ENCODE measurements at places on chromosomes 2 and 18.

DNA sequence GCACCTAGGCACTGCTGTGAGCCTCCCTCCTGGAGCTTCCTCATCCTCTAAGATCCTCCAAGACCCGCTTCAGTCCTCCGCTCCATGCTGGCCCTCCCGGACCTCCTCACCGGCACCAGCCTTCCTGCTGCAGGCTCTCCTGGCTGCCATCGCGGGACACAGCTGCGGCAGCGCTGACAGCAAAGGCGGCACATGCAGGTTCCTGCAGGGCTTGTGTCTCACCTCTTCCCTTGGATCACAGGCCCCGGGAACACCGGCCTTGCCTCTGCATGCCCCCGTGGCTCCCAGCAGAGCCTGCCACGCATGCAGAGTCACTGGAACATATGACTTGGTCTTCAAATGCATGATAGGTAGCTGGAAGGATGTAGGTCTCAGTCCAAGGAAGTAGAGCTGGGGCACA lies 67.2 kb downstream of the PTGR3 start:
- no peak for DNase-seq

DNA sequence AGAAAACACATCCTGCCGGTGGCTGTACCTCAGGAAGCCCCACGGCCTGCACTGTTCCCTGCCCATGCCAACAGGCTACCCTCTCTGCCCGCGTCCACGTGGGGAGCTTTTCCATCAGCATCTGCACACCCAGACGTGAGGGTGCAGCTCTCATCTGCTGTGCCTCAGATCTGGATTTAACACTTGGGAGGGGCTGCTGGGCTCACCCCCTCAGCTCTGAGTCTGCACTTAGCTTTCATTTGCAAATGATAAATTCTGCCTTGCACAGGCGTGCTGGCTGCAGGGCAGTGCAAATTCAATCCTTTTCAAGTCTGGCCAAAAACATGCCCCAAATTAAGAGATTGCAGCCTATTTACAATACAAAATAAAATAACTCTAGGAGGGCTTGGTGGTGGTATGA lies 245.7 kb downstream of the TWIST2 start:
- DNase-seq: no peak

DNA sequence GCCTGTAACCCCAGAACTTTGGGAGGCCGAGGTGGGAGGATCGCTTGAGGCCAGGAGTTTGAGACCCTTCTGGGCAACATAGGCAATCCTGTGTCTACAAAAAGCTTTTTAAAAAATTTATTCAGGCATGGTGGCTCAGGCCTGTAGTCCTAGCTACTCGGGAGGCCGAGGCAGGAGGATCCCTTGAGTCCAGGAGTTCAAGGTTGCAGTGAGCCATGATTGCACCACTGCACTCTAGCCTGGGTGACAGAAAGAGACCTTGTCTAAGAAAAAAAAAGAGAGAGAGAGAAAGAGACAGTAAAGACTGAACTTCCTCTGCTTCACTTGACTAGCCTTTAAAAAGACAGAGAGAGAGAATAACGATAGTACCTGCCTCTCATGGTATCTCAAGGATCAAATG lies 62.4 kb downstream of the INPP5D start:
- DNase-seq: no peak

DNA sequence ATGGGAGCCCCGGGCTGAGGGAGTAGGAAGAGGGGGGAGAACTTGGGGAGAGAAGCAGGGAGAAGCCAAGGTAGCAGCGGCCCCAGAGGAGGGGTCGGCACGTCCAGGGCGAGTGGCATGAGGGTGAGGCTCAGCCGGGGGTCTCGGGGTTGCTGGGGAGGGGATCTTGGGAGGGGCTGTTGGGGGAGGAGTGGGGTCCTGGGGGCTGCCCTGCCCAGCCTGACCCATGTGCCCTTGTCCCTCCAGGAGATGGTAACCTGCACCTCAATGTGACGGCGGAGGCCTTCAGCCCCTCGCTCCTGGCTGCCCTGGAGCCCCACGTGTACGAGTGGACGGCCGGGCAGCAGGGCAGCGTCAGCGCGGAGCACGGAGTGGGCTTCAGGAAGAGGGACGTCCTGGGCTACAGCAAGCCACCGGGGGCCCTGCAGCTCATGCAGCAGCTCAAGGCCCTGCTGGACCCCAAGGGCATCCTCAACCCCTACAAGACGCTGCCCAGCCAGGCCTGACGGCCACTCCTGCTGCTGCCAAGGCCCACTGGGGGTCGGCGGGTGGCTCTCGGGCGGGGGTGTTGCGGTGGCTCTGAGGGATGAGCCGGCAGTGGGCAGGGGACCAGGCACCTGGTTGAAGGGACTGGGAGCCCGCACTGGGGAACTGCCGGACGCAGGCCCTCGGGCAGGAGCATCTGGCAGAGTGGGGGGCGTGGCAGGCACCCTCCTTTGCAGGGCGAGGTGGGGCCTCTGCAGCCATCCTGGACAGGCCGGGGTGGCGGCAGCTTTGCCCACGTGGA lies 9.0 kb upstream of the GAL3ST2 start:
- DNase-seq: no peak

- peak; percentile 6 for DNase-seq
These were observed 233.7 kb downstream of the METTL4 start for GRCh38 chr18:2337552-2338141.

All from stimulated activated CD4-positive, alpha-beta T cell treated with anti-CD3 and anti-CD28 coated beads, TNF-alpha, amount 100 ng/mL, for 48 hours (primary cell).